ENCODE measurements at places on chromosomes 11 and 22.
A peak's percentile ranks its signal among the peaks of the same experiment; 100 is the strongest.

DNA sequence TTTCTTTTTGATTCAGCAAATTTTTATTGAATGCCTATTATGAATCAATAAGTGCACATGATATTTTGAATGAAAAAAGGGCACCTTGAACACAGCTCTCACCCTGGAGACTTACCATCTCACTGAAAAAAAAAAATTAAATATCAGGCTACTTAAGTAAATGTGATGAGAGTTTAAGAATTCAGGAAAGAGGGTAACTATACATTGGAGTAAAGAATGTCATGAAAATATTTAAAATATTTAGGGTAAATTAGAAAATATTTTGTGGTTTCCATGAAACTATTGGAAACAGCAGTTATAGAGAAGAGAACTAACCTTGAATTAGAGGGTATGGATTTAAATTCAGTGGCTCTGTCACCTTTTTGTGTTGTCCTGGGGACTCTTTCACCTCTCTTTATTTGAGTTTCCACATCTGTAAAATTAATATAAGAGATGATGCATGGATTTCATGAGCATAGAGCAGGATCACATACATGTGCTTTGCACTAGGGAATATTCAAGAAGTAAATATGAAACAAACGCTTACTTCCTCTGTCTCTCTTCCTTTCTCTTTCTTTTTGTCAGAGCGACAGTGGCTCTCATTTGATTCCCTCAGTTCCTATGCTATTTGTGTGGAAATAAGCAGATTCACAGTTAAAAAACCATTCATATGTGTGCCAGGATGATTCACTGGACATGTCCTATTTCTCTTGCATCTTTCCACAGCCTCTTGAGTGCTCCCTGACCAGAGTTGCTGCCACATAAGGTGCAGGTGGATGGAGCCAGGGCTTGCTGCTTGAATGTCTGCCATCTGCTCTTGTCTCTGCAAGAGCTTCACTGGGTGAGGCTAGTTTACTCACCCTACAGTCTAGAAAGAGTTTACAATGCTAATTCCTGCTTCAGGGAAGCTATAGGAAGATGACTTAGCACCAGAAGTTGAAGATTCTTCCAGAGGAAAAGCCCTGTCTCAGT lies 533.1 kb downstream of the ETS1 start:
- DNase-seq = no peak

DNA sequence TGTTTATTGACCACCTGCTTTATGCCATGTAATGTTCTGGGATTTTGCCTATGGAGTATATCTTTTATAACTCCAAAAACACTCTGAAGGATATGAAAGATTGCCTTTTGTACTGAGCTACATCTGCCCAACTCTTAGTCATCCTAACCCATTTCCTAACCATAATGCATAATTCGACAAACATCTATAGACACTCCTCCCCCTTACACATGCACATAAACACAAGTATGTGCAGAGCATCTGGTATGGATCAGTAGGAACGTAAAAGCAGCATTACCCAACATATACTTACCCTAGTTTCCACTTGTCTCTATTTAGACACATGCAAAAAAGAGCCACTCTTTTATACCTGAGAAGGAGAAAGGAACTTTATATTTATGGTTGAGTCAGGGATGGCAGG lies 272.8 kb downstream of the FAM76B start:
- DNase-seq = no peak

GRCh38 chr11:46229230-46229629 lies 48.2 kb upstream of the CREB3L1 start:
- no peak for DNase-seq

DNA sequence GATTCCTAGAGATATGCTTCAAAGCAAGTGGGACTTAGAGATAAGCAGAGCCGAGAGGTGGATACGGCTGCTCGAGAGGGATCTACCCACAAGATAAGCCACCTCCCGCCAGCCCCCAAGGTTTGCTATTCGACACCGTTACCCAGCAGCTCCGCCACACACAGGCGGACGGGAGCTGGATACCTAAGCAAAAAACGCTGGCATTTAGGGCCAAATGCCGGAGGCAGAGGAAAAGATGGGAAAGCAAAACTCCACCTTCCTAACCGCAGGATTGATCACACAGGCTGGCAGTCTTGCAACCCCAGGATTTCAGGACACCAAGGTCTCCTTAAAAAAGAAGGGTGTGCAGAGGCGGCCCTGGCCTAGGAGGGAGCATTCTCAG lies 709 bp downstream of the FTH1 start:
- DNase-seq = no peak

DNA sequence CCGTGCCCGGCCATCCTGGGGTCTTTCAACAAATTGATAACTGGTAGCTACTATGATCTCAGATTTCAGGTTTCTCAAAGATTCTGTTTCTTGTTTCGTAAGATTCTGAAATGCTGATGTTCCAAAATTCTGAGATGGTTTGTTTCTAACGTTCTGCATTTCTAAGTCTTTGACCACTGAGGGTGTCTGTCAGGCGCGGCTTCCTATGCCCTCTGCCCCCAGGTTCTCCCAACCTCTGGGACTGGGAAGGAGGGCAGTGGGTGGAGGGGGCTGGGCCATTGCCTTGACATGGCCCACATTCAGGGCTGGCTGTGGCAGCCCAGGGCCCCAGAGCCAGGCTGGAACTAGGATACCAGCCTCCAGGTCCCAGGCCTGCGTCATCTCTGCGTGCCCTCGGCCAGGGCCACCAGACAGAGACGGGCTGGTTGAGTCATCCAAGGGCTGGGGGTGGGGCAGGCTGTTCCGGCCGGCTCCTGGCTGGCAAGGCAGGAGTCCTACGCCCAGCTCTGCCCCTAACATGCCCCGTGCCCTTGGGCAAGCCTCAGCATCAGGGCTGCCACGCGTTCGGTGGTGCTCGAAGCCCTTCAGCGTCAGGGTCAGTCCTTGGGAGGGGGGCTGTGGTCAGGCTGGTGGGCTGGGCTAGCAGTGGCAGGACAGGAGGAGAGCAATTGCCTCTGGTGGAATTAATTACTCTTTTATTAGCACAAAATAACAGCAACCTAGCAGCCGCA lies 5.2 kb downstream of the TMEM134 start:
- DNase-seq = no peak

DNA sequence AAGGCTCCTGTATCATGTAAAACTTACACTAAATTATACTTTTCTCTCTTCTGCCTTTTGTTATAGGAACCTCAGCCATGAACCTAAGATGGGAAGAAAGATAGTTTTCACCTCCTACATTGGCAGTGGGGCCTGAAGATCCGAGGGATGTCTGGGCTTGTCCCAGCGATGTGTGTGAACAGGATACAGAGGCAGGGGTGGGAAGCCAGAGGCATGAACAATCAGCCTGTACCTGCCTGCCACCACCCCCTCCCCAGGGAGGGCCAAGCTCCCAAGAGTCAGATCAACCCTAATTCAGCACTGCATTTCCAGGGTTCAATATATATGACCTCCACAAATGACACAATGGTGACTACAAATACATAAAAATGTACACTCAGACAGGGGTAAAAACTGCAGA lies 9.4 kb downstream of the KIAA0930 start:
- DNase-seq = no peak

GRCh38 chr11:86795949-86796348 lies 4.4 kb upstream of the PRSS23 start:
- DNase-seq = peak; percentile 14
